NCI-H1930 (cell line): ENCODE measurements at places on chromosomes 2 and 18.

DNA sequence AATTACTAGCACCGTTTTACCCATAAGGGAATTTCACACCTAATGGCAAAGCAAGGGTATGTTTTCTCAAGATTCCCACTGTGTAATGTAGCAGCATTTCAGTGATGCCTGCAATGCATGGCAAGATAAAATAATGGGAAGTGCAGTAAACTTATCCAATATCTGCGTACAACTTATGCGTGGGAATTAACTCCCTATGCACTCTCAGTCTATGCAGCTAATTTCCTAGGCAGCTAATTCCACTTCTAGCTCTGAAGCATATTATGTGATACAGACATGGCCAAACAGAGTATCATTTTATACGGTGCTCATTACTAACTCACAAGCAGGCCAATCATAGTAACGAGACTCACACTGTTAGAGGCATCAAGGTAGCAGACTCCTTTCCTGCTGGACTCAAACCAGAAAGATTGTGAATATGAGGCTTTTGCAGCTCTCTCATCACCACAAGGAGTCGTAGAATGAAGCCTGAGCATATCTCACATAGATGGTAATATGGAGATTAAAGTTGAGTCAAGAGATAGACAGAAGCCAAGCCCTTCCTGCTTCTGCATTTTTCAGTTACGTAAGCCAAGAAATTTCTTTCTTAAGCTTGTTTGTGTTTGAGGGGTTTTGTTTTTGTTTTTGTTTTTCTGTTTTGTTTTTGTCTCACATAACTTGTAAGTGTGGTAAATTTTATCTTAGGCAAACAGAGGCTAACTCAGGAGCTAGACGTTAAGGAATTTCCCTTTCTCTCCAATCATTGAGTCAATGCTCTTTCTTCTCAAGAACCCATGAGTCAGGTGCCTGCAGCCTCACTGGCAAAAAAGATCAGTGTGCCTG is 34.8 kb upstream of the ITGAV start:
- DNase-seq = no peak

DNA sequence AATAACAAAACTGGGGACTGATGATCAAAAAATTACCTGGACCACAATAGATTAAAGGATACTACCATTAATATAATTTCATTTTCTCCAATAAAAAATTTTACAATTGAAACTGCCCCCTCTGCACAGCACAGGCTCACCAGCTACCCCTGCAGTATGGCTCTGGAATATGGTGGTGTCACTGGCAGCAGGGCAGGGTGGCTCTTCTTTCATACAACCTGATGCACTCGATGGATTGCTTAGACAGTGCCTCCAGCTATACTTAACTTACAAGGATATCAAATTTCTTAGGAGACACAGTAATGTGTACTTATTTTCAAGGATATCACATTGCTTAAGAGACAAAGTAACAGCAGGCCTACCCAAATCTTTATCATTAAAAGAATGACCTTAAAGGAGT is 124.0 kb downstream of the PRELID3A start:
- DNase-seq = no peak

- no peak for DNase-seq
Observed at GRCh38 chr2:96323849-96324248, 1.3 kb upstream of the ITPRIPL1 start.

DNA sequence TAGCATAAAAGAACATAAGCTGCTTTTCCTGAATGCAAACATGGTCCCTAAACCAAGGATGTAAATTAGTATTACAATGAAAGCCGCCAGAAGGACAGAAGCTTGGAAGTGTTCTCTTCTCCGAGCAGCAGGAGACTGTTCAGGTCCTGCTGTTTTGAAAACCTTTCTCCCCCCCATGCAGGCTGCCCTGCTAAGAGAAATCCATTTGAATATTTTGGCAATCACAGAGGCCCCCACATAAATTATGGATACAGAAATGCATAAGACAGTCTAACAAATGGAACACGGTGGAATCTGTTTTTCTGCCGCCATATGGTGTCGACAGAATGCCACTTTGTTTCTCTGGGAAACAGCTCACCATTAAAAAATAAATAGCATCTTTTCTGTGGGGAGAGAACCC is 600.4 kb upstream of the KLHL29 start:
- DNase-seq = no peak

- DNase-seq = no peak
Observed at GRCh38 chr18:46253498-46253897, 149.3 kb downstream of the HAUS1 start.

DNA sequence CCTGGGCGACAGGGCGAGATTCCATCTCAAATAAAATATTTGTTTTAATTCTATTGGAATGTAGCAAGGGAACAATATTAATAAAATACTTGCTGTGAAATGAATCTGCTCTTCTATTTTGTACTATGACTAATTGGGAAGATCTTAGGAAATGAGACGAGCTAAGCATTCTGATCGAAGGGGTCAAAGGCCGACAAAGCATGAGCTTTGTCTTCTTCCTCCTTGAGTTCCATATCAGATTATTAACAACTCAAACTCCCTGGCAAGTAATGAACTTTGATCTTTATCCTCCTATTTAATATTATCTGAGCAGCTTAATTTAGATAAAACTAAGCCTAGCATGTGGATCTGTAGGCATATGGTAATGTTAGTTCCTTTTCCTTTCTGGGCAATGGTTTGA is 15.5 kb downstream of the GEMIN6 start:
- DNase-seq = no peak

DNA sequence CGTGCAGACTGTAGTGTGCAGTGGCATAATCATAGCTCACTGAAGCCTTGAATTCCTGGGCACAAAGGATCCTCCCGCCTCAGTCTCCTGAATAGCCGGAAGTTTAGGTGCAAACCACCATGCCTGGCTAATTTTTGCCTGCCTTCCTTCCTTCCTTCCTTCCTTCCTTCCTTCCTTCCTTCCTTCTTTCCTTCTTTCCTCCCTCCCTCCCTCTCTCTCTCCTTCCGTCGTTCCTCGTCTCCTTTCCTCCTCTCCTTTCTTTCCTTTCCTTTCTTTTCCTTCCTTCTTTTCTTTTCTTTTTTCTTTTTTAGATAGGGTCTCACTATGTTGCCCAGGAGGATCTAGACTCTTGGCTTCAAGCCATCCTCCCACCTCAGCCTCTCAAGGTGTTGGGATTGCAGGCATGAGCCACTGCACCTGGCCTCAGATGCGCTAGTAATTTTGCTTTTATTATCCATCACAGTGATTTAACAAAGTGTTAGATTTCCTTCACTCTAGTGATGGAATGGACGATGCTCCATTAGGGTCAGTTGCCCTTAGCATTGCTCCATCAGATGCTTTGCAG is 6.6 kb upstream of the ANKRD29 start:
- DNase-seq = no peak

DNA sequence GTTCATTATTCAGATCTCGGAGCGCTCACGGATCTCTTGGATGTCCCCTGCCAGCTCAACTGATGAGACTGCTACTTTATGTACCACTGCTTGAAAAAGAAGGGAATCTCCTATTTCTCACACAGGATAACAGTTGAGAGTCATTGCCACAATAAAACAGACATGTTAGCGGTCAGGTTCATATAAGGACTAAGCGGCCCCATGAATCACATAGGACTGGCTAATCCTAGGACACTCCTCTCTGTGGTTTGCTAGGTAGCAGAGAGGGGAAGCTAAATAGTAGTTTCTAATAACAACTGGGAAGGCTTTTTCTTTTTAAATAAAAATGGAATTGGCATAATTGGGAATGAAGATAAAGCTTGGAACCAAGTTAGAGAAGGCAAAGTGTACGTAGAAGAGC is 15.9 kb upstream of the TGFA start:
- DNase-seq = no peak

- DNase-seq = no peak
Observed at GRCh38 chr2:20444101-20444992, 2.5 kb upstream of the RHOB start.

DNA sequence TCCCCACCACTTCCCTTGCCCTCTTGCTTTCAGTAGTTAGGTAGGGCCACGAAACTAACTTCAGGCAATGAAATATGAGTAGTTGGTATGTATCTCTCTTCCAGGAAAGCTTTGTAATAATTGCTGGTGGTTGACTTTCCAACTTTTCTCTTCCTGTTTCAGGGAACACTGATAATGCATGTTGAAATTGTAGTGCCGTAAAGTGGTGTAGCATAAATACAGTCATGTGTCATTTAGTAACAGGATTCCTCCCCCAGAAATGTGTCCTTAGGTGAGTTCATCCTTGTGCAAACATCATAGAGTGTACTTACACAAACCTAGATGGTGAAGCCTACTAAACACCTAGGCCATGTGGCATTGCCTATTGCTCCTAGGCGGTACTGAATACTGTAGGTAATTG is 429.2 kb downstream of the PID1 start:
- no peak for DNase-seq

- DNase-seq = no peak
Observed at GRCh38 chr2:120499784-120500495, 154.0 kb downstream of the INHBB start.

DNA sequence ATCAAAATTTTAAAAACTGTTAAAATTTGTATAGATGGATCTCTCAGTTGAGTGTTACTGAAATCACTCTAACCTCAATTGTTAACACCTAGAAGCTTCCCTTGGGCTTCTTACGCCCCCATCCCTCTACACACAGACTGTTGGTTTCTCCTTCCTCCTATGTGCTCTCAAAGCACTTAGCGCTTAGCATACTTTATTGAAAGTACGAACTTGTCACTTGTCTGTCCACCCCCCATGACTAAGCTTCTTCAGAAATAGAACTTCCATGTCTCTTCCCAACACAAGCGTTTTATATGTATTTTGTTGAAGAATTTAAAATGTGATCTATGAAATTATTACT is 441 bp downstream of the MPHOSPH10 start:
- no peak for DNase-seq

GRCh38 chr2:241110607-241111439 is 8.7 kb upstream of the MTERF4 start:
- no peak for DNase-seq

- DNase-seq = no peak
Observed at GRCh38 chr18:9184998-9185613, 48.5 kb downstream of the ANKRD12 start.

DNA sequence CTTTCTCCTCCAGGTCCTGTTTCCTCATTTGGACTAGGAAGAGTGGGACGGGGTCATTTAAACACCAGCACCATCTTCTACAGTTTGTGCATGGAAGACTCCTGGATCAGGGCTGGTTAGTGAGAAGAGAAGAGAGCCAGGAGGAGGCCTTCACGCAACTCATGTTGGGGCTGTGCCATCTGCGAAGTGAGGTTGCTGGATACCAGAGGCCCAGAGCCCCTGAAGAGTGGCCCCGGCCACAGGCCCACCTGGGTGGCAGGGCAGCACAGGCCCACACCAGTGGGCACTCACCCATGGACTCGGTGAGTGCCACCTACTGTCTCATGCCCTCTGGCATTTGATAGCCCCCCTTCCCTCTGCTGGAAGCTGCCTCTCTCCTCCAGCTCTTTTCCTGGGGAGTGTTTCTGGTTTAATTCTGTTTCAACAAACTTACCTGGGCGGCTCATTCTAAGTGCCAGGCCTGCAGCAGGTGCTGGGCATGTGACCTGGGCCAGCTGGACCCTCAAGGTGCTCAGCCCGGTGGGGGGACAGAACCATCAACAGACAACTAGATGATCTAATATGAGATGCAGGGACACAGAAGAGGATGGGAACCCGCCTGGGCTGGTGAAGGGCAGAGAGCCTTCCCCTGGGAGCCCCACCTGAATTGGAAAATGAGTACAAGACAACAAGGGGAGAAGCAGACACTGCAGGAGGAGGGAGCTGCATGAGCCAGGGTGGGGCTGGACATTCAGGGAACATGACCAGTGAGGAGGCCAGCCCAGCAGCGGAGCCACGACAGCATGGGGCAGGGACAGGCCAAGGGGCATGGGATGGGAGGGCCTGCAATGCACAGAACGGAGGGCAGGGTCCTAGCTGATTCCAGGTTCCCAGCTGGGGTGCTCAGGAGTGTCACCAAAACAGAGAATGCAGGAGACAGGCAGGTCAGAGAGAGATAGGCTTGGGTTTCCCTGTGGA is 70.6 kb downstream of the MARCO start:
- no peak for DNase-seq

DNA sequence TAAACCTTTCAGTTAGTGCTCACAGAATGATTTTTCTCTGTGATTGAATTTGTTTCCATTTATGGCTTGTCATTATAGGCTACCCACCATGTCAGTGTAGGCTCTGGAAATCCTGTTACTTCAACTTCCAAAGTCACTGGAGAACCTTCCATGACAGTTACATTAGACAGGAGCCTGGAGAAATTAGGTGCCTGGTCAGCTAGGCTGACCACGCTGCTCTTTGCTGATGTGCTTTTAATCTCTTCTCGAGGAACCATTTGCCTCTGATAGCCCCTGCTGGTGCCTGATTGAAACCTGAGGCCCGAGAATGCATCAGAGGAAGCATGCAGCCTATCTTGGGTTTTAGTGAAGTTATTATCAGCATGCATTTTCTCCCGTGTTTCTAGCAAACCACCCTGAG is 29.6 kb upstream of the TTN start:
- no peak for DNase-seq

- no peak for DNase-seq
Observed at GRCh38 chr2:229371086-229371485, 100.0 kb upstream of the PID1 start.
